ENCODE measurements at places on chromosomes 4 and X. TPM values are rescaled to one million over a fixed set of nuclear protein-coding genes. Genes with fewer than 3 reads are reported as not detected.

GRCh38 chr4:41363384-41363981, 106.8 kb downstream of the UCHL1 start:
- H3K36me3 ChIP-seq, result no peaks in the 10 kb centered on the region
- peaks cover 31% of the 10 kb centered on the region for H3K4me1 ChIP-seq
- DNase-seq, result no peak
- H3K4me3 ChIP-seq, result peak overlapping the region; percentile 42
- no peak overlapping the region for H3K27ac ChIP-seq

GRCh38 chr4:118850488-118851173, 14.7 kb upstream of the SEC24D start:
- H3K27ac ChIP-seq, result peak overlapping the region; percentile 57
- no peaks in the 10 kb centered on the region for H3K4me1 ChIP-seq
- H3K27me3 ChIP-seq, result no peaks in the 10 kb centered on the region
- H3K4me3 ChIP-seq, result peak overlapping the region; percentile 47

DNA sequence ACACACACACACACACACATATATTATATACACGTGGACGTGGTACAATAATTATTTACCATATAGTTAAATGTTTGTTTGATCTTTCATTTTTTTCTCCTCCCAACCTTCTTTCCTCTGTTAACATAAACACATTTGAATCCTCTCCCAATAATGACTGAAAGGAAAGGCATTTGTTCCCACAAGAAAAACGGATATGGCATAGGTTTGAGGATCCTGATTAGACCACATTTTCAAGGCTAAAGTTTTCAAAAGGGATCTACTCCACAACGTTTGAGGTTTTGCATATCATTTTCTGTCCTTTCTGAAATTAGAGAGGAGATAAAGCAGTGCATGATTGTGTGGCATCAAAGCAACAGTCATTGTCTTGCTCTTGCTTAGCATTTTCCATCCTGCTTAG, 1883.4 kb downstream of the STIM2 start:
- DNase-seq, result no peak
- H3K4me1 ChIP-seq, result no peaks in the 10 kb centered on the region
- no peaks in the 10 kb centered on the region for H3K27me3 ChIP-seq

DNA sequence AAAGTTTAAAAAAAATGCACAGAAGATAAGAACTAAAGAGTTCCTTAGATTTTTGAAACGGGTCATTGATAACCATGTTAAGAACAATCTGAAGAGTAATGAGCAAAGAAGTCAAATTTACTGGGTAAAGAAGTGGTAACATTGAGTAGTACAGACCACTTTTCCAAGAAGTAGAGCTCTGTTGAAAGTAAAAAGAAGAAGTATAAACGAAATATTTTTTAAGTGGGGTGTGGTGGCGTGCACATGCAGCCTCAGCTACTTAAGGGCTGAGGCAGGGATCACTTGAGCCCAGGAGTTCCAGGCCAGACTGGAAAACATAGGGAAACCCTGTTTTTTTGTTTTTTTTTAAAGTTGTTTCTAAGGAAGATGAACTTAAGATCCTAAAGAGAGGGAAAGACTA, 68.5 kb downstream of the UBA6 start:
- no peak overlapping the region for H3K4me3 ChIP-seq
- no peak for DNase-seq
- no peaks in the 10 kb centered on the region for H3K4me1 ChIP-seq
- H3K36me3 ChIP-seq, result peaks cover 24% of the 10 kb centered on the region

DNA sequence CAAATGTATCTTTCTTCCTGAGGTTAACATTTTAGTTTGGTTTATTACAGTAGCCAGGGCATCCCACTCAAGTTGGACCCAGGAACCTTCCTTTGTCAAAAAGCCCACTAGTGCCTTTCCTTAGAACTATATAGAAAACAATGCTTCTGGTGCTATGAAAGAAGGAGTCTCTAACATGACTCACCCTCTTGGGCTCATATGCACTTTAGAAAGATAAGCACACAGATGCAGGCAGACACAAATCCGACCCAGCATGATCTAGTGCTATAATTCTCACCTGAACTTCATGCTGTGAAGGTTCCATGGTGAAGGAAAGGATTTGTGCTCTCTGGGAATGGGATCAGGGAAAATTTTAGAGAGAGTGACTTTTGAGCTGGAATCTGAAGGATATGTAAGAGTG, 289.4 kb downstream of the ANKRD50 start:
- no peak overlapping the region for H3K4me3 ChIP-seq
- no peak for DNase-seq
- no peaks in the 10 kb centered on the region for H3K36me3 ChIP-seq
- H3K27ac ChIP-seq, result no peak overlapping the region

DNA sequence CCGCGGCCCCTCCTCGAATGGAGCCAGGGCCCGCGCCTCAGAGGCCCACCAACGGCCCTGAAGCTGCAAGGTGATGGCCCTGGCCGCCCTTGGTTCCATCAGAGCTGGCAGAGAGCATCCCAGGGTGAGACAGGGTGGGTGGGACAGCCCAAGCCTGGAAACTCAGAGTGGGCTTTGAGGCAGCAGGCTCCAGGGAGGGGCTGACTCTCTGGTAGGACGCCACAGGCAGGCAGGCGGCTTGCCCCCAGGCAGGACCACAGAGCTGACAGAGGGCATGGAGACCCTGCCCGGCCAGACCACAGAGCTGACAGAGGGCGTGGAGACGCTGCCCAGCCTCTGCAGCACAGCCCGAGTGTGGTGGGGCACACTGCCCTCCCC, 4.8 kb downstream of the MYL5 start:
- H3K36me3 ChIP-seq, result no peaks in the 10 kb centered on the region
- DNase-seq, result no peak
- peaks cover 7% of the 10 kb centered on the region for H3K4me1 ChIP-seq
- no peak overlapping the region for H3K4me3 ChIP-seq

DNA sequence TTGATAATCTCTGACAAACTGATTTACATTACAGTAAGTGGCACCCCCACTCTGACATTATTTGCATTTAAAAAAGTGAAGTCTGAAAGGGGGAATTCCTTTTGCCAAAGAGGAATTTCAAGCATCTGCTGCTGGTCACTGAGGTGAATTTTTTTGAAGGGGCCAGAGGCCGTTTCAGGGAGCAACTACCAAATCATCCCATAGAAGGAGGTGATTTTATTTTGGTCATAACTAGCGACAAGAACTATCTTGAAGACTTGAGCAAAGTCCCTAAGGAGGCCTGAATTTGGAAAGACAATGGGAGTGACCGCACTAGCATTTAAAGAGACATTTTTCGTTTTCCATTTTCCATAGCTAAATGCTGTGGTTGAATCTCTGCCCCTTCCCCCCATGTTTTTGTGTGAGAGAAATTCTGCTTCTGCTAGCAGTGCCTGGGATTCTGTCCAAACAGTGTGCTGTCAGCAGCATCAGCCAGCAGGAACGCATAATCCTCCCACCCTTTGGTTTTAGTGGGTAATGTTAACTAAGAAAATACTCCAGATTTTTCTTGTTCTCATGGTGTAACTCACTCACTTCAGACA, 110.1 kb upstream of the MED14 start:
- no peaks in the 10 kb centered on the region for H3K27me3 ChIP-seq
- peak overlapping the region; percentile 5 for H3K4me3 ChIP-seq
- peaks cover 11% of the 10 kb centered on the region for H3K4me1 ChIP-seq

GRCh38 chrX:134868771-134869495, 121.9 kb upstream of the SMIM10 start:
- no peak overlapping the region for H3K27ac ChIP-seq
- H3K36me3 ChIP-seq, result no peaks in the 10 kb centered on the region
- no peaks in the 10 kb centered on the region for H3K27me3 ChIP-seq
- no peak for DNase-seq

Gene MOB1B
- total RNA-seq, result 31.1 TPM

DNA sequence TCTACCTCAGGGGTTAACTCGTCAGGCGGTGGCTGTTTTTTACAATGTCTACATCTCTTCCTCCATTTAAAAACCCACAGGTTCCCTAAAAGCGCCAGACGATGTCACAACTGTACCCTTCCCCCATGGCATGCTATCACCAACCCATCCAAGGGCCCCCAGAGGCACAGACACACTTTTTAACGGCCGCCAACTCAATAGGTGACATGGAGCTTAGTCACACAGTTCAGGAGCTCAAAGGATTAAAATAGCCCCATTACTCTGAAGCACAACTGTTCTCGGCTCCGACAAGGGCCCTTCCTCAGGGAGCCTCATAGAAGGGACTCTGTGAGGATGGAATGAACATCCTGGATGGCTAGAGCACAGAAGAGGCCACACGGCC, 12.4 kb downstream of the SH3KBP1 start:
- H3K4me1 ChIP-seq, result no peaks in the 10 kb centered on the region
- no peaks in the 10 kb centered on the region for H3K36me3 ChIP-seq
- H3K4me3 ChIP-seq, result no peak overlapping the region
- H3K27me3 ChIP-seq, result no peaks in the 10 kb centered on the region
- H3K27ac ChIP-seq, result no peak overlapping the region

Gene NIPAL1
- 5.2 TPM for total RNA-seq

- no peak overlapping the region for H3K27ac ChIP-seq
- H3K36me3 ChIP-seq, result no peaks in the 10 kb centered on the region
- H3K27me3 ChIP-seq, result no peaks in the 10 kb centered on the region
- H3K4me3 ChIP-seq, result no peak overlapping the region
- H3K4me1 ChIP-seq, result peaks cover 4% of the 10 kb centered on the region
Measured at GRCh38 chr4:103422467-103423219, 224.5 kb upstream of the CENPE start.

DNA sequence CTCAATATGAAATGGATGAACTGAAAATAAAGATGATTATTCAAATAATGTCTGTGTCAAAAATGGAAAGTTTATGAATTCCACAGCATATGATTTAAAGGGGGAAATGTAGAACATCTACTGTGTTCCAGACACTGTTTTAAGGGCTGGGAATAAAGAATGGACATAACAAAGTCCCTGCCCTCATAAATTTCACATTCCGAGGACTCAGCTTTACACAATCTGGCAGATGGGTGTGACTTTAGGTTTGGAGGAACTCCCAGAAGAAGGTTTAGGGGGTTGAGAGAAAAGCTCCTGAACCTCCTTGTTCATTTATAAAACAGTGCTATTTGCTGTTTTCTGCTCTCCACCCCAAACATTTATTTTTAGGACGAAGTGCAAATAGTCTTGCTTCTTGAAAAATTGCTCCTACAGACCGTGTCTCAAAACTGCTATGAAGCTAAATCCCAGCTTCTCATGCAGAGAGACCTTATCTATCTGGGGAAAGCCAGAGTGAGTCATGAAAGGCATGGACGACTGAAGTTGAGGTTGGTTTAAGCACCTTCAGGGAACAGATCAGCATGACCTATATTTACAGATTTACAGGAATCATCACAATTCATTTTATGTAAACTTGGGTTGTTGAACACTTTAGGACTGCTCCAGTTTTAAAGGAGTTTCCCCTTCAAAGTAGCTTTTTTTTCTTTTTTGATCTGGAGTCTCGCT, 184.3 kb downstream of the HS6ST2 start:
- no peaks in the 10 kb centered on the region for H3K36me3 ChIP-seq
- H3K27me3 ChIP-seq, result no peaks in the 10 kb centered on the region
- no peak for DNase-seq
- H3K4me1 ChIP-seq, result peaks cover 4% of the 10 kb centered on the region

Gene SSX4B
- total RNA-seq, result 0.32 TPM

DNA sequence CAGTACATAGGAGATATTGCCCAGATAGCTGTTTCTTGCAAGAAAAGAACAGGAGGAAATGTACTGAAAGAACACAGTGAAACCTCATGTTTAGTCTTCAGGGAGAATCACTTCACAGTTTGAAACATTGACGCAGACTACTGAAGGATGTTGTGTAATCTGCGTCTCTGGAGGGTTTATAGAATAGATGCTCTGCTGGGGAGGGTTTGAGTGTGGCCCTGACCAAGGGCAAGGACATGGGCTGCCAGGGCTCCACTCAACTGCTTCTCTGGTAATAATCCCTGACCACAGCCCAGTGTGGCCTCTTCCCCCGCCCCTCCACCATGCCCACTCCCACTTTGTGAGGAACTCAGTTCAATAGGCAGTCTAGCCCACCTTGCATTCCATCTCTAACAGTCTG, 15.8 kb upstream of the ACE2 start:
- DNase-seq, result no peak
- H3K4me1 ChIP-seq, result no peaks in the 10 kb centered on the region
- H3K4me3 ChIP-seq, result no peak overlapping the region
- H3K27me3 ChIP-seq, result no peaks in the 10 kb centered on the region

- peak overlapping the region; percentile 99 for H3K4me3 ChIP-seq
- DNase-seq, result peak; percentile 47
- H3K36me3 ChIP-seq, result no peaks in the 10 kb centered on the region
- H3K4me1 ChIP-seq, result peaks cover 5% of the 10 kb centered on the region
Measured at GRCh38 chr4:104492183-104492771, 2.4 kb downstream of the CXXC4 start.
